AG10803 (cell line): ENCODE measurements at places on chromosomes 12 and 14.

DNA sequence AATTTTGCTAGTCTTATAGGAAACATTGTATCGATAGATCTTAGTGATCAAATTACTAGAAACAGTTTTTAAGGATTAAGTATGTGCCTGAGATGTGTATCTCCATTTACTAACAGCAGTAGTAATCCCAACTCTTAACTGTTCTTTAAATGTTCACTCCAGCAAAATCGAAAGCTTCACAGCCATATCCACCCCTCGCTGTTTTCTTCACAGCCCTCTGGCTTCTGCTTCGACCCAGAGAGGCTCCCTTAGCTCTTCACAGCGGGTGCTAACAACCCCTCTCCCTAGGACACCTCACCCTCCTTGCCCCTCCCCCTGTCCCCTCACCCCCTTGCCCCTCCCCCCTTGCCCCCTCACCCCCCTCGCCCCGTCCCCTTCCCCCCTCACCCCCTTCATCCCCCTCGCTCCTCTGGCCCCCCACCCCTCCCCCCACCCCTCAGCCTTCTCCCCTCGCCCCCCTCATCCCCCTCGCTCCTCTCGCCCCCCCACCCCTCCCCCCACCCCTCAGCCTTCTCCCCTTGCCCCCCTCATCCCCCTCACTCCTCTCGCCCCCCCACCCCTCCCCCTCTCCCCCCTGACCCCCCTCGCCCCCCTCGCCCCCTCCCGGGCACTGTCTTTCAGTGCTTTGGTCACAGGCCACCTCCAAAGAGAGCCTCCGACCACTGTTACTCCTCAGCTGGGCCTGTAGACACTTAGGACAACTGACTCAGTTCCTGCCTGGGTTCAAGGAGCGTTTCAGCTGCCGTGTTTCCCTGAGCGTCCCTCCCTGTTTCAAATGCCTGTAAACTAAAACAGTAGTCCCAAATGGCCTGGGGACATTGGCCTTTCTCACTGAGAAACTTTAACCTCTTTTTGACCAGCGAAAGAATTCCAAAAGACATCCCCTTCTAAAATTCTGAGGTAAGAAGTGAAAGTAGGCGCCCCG, 46.0 kb upstream of the DYNC1H1 start:
- DNase-seq: no peak

DNA sequence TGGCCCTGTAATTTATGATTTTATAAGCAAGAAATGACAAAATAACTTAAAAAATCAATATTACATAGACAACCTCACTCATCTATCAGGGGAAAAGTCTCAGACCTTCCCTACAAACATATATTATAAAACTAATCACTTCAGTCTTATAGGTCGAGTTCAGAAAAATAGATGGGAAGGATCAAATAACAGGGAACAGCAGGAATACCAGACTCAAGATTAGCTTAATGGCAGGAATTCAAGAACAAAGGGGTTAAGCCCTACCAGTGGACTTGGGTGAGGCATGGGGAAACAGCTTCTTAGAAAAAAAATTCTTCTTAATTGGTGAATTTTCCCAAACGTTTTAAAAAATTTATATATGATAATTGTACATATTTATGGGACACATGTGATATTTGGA, 51.6 kb upstream of the CRY1 start:
- no peak for DNase-seq

DNA sequence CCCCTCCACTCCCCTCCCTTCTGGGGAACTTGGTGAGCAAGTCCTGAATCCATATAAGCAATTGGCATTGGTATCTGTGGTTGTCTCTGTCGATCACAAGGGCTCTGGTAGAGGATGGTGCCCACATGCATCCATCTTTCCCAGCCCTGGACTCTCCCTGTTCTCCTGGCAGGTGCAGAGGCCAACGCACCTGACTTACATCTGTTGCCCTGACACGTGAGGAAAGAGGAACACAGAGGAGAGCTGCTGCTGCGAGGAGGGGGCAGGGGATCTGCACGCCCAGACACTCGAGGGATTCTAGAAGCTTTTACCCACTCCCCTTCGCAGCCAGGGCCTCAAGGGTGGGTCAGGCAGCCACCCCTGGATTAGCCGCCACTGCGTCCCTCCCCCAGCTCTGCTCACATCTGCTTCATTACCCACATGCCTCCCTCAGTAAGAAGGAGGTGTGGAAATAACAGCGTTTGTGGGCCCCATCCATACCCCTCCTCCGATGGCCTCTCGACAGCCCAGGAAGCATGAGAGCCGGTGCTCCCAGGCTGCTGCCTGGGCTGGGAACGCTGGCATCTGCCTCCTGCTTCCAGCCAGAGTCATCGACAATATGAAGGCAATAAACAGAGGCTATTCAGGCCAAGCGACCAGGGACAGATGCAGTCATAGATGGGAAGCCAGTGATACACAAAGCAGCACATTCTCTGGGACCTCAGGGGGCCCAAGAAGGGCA, 56.5 kb downstream of the KDM2B start:
- no peak for DNase-seq

DNA sequence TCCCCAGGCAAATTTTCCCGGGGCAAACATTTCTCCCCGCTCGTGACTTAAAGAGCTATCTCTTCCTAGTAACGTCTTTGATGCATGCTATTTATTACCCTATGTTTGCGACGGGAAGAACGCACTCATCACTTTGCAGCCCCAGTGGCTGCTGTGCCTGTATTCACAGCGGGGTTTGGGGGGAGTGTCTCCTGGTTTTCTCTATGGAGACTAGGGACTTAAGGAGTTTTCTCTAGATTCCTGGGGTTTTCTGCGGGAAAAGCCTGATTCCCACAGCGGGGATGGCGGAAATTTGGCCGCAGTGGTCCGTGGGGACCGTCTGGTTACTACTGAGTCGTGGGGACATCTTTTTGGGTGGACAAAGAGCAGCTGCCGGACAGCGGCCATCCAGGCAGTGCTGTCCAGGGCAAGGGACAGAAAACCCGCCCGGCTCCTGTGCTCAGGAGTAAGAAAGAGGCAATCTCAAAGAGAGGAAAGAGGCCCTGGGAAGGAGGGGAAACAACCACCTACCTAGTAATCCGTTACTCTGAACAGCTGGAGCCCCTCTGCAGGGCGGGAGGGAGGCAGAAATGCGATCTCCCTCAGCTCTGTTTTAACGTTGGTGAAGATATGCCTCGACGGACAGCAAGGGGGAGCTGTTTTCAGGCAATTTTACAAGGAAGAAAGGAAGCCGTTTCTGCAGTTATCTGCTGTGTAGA, 771 bp upstream of the AVPR1A start:
- peak; percentile 31 for DNase-seq

- peak; percentile 83 for DNase-seq
Measured at GRCh38 chr14:74860899-74861733, 14.8 kb downstream of the PROX2 start.

DNA sequence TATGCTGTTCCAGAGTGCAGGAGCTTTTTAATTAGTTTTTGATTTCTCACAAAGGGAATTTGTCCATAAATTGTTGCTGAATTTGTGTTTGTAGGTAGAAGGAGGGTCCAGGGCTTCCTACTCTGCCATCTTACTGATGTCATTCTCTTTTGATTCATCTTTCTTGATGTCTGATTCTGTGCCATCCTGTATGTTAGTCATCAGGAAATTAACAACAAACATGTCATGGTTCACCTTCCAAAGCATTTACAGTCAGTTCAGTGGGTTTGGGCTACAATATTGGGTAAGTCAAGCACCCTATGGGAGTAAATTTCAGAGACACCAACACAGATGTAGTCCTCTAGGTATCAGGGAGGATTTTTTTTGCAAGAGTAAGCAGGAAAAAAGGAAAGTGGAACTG, 135.2 kb upstream of the SLC38A2 start:
- no peak for DNase-seq

GRCh38 chr12:3705354-3705675, 47.6 kb downstream of the CRACR2A start:
- no peak for DNase-seq

DNA sequence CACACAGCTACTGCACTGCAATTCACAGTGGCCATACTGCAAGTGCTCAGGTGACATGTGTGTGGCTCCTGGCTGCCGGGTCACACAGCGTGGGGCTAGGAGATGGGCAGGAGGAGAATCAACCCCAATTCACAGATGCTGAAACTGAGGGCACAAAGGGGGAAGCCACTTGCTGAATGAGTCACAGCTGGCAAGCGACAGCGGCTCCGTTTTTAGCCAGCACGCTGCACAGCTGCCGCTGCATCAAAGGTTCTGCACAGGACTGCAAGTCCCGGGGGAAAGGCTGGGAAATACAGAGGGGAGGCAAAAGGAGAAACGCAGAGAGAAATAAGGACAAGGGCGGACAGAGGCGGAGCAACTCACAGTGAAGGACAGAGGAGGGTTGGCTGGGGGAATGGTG, 57.9 kb downstream of the KDM2B start:
- DNase-seq: no peak

- no peak for DNase-seq
Measured at GRCh38 chr12:103013741-103014300, 56.3 kb downstream of the ASCL1 start.

DNA sequence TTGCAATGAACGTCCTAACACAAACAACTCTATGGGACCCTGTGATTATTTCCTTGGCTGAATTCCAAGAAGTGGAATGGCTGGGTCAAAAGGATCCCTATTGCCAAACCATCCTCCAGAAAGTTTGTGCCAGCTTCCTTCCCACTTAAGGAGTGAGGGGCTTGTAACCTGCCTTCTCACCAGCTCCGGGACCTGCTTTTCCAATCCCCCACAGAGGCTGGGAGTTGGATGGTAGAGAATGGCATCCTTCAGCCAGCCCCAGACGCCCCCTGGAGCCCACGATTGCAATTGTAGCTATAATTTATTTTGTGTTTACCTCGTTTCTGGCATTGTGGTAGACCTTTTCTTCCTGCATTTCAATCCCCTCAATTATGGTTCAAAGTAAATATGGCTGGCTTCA, 9.7 kb upstream of the ZDHHC22 start:
- no peak for DNase-seq

- peak; percentile 94 for DNase-seq
Measured at GRCh38 chr12:85836197-85837090, at the start of gene RASSF9. Gene RASSF9, minus strand, starts transcription at chr12:85836409. Its CDS starts 208 bp downstream, at chr12:85836201.

GRCh38 chr14:36935976-36936678, 236.3 kb downstream of the SLC25A21 start:
- DNase-seq: peak; percentile 24

- DNase-seq: no peak
Measured at GRCh38 chr12:54509617-54510016, 12.1 kb downstream of the NCKAP1L start.

- no peak for DNase-seq
Measured at GRCh38 chr12:92299744-92300143, 154.1 kb upstream of the BTG1 start.

- peak; percentile 78 for DNase-seq
Measured at GRCh38 chr14:52413729-52414408, 99.8 kb downstream of the PTGER2 start.
